Astrocyte of the spinal cord (primary cell): ENCODE measurements at places on chromosomes 6 and 20.

DNA sequence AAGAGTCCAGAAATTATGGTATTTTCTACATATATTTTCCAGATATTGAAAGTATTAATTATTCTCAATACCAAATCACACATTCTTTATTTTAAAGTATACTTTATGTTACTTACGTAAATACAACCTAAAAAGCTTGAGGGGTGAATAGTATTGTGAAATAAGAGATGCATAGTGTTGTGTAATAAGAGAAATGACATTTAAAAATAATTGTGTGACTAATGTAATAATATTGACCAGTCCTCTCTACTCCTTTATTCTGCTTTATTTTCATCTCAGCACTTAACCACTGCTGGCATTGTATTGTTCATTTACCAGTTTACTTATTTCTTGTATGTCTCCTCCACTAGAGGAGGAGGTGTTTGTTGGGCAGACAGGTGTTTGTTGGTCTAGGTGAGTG lies 135.6 kb downstream of the EYA4 start:
- no peak for DNase-seq

DNA sequence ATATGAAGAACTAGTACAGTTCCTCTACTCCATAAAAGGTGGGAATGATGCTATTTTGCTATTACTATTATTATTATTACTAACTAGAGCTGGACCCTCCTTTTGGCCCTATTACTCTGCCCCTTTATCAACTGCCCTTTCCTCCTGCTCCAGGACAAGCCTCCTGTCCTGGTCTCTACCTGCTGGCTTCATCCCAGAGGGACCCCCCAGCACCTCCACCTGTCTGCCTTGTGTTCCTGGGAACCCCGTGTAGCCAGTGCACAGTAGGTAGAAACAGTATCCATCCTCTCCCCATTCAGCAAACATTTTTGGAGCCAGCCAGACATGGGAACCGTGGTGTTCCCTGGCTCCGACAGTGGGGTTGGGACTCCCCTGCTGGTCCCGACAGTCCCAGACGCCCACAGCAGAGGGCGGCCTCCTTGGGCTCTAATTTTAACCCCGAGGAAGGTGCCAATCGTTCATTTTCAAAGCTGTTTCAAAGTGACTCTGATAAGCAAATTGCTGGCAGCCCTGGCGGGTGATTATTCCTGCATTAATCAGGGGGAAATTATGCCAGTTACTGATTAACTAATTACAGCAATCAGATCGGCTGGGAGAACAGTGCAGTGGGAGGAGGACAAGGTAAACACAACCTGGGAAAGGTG lies 44.2 kb upstream of the MDGA1 start:
- no peak for DNase-seq

GRCh38 chr6:43862925-43863324 lies 92.9 kb downstream of the VEGFA start:
- no peak for DNase-seq

DNA sequence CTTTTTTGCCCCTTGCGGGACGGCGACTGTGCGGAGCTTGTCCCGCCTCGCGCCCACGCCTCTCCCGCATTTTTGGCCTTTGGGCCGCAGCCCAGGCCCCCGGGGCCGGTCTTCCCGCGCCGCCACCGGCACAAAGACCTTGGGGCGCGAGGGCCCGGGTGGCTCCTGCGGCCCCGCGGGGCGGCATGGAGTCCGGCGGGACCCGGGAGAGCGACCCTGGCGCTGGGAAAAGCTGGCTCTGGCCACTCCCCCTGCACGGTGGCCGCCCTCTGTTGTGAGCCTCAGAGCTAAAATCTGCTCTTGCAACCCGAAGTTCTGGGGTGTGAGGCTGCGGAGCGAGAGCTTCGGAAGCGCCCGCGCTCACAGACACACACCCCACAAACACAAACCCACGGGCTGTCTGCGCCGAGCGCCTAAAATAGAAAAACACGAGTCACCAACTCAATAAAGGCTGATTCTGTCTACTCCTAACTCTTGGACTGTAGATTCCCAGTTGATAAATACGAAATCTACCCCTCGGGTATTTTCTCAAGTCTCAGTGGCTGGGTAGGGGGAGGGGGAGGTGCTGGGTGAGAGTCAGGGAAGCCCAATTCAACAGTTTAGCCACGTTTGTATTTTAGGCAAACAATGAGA lies 496 bp upstream of the BEND3 start:
- peak; percentile 29 for DNase-seq

- DNase-seq = no peak
Measured at GRCh38 chr6:11092668-11093375, 812 bp upstream of the SMIM13 start.

- no peak for DNase-seq
Measured at GRCh38 chr6:41209547-41210320, 8.8 kb upstream of the TREML2 start.

- no peak for DNase-seq
Measured at GRCh38 chr6:34423254-34423653, 2.6 kb downstream of the RPS10 start.

- DNase-seq = no peak
Measured at GRCh38 chr6:98843271-98844243, 9.2 kb downstream of the POU3F2 start.
